Kidney tubule cell (primary cell): ENCODE measurements at places on chromosomes 2 and 18.

GRCh38 chr2:79131687-79132086 is 11.4 kb downstream of the REG1A start:
- DNase-seq = no peak

GRCh38 chr2:206203331-206203730 is 43.6 kb downstream of the EEF1B2 start:
- no peak for DNase-seq

GRCh38 chr2:96436416-96436815 is 68.7 kb downstream of the NEURL3 start:
- no peak for DNase-seq

- no peak for DNase-seq
Observed at GRCh38 chr2:233259730-233260129, 8.3 kb downstream of the ATG16L1 start.

DNA sequence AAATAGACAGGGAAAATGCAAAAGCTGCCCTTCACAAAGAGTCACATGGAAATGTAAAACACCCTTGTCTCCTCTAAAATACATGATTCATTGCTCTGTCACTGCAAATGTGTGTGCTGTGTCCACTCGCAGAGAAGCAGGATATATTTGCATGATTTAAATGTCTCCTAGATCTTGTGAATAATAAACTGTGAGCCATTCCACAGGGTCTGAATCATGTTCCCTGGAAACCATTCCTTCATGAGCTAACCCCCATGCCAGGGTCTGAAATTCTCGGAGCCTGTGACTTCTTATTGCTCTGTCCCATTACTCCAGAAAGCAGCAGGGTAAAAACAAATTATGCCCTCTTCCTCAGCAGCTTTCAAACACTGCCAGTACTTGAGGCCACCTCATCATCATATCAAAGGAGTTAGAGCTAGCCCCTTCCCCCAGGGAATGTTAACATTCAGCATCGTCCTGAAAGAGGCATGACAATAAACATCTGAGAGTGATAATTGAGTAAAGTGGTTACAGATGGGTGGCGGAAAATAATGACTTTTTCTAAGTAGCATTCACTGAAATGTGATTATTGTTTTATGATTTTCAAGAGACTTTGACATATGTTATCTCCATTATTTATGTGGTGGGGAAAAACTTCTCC is 11.7 kb upstream of the CNGA3 start:
- DNase-seq = peak; percentile 98

DNA sequence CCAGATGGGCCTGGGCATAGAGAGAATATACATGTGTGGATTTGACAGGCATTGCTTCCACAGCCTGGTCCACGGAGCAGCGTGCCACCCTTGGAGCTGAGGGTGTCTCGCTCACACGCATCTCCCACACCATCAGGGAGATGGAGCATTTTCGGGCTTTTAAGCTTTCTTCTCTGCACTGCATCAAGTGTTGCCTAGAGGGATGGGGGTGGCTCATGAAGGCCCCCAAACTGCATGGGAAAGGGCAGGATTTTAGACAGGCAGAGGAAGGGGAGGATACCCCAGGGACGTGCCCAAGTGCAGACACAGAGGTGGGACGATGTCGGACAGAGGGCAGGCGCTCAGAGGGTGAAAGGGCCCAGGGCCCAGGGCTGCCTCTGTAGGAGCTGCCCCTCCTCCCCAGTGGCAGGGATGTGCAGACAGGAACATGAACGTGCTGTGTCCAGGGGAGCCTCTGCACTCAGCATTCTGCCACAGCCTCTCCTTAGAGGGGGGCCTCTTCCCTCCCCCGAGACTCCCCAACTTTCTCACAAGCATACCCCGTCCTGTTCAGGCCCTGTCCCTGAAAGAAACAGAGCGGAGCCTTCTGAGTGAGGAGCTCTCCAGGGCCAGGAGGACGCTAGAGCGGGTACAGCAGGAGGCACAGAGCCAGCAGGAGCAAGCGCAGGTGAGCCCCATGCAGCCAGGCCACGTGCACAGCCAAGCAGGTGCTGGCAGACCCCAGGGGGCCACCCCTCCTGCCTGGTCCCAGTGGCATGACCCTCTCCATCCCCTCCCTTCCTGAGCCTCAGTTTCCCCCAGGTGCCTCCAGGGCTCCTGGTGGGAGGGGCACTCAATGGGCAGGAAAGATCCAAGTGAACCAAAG is 42.9 kb upstream of the SNED1 start:
- no peak for DNase-seq

DNA sequence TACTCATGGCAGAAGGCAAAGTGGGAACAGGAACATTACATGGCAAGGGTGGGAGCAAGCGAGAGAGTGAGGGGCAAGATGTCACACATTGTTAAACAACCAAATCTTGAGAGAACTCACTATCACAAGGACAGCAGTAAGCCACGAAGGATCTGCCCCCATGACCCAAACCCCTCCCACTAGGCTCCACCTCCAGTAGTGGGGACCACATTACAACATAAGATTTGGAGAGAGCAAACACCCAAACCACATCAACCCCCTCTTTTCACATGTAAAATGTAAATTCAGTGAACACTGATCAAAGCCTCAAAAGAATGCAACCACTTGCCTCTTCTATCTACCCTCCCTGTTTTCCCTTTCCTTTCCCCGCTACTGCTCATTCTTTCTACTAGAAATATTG is 43.6 kb upstream of the TNP1 start:
- DNase-seq = no peak

DNA sequence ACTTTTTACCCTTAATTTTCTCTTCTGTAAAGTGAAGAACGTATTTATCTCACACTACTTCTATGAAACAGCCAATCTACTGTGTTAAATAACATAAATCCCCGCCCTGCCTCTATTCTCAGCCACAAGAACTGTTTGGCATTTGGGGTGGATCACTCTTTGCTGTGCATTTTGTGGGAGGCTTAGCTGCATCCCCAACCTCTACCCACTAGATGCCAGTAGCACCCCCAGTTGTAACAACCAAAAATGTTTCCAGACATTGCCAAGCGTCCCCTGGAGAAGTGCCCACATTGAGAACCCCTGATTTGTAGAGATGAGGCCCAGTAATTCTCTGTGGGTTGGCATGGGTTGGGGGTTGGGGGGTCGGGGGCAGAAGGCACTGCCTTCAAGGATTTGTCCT is 94.7 kb upstream of the BOD1L2 start:
- no peak for DNase-seq

- peak; percentile 63 for DNase-seq
Observed at GRCh38 chr18:24995056-24995455, 356.9 kb downstream of the ZNF521 start.

DNA sequence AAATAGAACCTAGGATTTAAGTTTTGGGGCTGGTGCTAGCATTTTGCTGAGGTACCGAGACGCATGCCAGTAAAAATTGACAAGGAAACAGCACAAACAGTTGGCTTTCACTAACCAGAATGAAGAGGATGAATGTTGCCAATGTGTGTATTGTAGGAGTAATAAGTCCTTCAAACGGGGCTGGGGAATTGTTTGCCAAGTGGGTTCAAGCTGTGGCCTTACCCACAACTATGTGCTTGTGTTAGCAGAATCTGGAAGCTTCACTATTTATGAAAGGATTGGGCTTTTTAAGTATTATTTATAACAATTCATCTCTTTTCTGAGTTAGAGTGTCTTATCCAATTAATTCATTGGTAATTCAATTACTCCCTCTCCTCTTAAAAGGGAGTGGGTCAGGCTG is 15.0 kb upstream of the KIF5C start:
- DNase-seq = no peak

DNA sequence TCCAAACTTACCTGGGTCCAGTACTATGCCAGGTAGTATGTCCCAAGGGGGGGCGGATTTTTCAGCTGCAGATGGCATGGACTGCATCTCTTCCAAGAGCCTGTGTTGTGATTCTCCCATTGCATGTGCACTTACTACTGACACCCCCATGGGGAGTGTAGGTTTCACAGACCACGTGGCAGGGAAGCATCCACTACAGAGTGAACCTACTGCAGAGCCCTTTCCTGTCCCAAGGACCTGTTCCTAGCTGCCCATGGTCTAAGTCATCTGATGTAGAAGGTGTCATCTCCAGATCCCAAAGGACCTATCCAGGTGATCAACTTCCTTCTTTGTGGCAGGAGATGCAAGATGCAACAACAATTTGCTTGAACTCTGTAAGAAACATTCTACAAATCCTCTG is 9.9 kb upstream of the SULT1C3 start:
- no peak for DNase-seq

DNA sequence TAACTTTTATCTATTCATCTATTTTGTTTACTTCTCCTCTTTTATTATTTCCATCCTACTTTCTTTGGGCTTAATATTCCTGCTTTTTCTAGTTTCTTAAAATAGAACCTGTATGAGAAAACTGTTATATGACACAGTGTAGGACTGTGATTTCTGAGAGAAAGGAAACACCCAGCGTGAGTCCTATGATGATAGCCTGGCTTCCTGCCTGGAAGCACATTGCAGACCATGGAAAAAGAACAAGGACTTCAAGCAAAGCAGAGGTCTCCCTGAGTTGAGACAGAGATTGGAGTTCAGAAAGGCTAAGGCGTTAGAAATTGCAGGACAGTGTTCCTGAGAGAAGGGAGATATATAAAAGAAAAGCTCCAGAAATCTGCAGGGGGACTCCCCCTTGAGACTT is 7.8 kb downstream of the RBM44 start:
- no peak for DNase-seq

GRCh38 chr2:148252646-148253045 is 231.8 kb downstream of the MBD5 start:
- no peak for DNase-seq

DNA sequence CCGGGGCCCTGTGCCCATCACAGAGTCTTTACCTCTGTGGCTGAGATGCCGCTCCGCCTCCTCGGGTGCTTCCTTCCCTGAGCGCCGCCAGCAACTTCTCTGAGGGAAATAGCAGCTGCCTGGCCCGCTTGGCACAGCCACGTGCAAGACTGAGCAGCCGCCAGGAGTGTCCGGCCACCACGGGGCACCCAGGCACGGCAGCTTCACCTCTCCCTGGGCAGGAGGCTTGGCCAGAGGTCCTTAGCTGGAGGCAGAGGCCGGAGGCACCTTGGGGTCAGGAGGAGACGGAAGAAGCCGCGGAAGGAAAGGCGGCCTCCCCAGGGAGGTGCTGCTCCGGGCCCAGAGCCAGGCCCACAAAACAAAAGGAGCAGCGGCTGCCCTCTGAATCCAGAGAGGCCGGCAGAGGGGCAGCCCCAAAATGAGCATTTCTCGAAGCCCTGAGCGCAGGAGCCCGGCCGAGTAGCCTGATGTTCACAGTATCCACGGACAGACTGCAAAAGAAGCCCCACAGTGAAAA is 6.0 kb upstream of the LIMS2 start:
- no peak for DNase-seq

- DNase-seq = no peak
Observed at GRCh38 chr2:37838541-37839167, 86.4 kb upstream of the RMDN2 start.

DNA sequence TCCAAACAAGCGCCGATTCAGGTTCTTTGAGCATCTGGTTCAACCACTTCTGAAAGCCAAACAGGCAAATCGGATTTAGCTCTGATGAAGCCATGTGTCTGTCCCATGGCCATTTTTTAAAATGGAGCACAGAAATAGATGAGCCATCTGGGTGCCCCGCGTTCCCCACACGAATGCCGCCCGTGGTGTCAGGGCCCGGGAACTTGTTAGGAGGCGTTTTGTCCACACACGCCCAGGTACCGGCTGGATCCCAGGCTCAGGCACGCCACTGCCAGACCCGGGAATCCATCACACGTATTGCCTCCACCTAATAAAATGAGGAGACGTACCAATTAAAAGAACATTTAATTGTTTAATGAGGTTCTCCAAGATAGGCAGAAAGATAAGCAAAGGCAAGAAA is 374.4 kb upstream of the SALL3 start:
- DNase-seq = no peak

DNA sequence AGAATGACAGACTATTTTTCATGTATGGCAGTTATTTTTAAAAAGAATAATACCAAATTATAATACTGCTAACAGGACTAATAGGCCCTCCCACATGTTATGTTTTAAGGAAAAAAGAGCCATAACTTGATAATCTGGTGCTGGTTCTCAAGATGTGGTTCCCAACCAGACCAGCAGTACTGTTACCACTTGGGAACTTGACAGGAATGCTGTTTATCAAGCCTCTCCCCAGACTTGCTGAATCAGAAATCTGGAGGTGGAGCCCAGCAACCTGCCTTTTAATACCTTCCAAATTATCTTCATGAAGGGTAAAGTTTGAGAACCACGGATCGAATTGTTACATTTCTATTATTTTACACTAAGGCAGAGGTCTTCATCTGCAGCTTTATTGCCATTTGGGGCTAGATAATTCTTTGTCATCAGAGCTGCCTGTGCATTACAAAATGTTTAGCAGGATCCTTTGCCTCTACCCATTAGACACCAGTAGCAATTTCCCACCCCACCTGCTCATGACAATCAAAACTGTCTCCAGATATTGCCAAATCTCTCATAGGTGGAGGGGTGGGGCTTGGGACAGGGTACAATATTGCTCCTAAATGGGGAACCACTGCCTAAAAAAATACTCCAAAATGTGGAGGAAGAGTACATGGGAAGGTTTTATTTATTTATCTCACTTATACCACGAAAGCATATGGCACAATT is 629.6 kb downstream of the ARHGAP15 start:
- DNase-seq = no peak

DNA sequence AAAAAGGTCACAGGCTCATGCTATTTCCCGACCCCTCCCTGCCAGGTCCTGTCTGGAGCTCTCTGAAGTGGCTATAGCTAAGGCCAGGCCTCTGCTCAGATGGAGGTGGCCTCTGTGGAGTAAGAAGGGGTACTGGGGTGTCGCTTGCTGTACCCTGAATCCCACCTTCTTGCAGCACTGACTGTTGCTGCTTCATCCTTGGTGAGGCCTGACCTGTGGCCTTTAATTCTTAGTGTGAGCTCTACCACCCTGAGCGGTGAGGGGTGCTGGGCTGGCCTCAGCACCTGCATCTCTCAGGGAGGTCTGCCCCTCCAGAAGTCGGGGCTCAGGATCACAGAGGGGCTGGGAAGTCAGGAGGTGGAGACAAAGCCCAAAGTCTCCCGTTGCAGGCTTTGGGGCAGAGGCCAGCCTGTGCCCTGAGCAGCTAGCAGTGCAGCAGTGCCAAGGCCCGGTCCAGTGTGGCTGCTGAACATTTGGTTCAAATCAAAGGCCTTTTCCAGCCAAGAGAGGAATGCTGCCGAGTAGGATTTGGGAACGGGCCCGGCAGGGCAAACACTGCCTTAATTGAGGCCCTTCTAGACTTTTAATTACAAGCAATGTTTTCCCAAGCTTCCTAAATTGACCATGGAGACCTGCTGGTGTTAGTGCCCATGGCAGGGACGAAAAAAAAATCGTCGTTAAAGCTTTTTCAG is 133.5 kb upstream of the HAAO start:
- no peak for DNase-seq

GRCh38 chr18:32469190-32469651 is 1.5 kb downstream of the GAREM1 start:
- peak; percentile 65 for DNase-seq

- DNase-seq = no peak
Observed at GRCh38 chr2:166351319-166351718, 24.4 kb downstream of the SCN9A start.

- DNase-seq = peak; percentile 29
Observed at GRCh38 chr2:33215299-33215698, 261.1 kb upstream of the RASGRP3 start.

DNA sequence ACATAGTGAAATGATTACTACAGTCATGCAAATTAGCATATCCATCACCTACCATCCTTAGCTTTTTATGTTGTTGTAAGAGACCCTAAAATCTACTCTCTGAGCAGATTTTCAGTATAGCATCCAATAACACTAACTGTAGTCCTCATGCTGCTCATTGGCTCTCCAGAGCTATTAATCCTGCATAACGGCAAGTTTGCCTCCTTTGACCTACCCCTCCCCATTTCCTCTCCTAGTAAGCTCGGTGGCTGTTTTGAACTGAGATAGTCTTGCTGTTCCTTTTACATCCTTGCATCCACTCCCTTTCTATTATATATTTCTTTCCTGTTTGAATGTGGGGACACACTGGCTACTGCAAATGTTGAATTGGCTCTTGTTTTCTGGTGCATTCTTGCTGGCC is 481.5 kb downstream of the TSN start:
- no peak for DNase-seq
